ENCODE measurements at places on chromosomes 1 and 21.

DNA sequence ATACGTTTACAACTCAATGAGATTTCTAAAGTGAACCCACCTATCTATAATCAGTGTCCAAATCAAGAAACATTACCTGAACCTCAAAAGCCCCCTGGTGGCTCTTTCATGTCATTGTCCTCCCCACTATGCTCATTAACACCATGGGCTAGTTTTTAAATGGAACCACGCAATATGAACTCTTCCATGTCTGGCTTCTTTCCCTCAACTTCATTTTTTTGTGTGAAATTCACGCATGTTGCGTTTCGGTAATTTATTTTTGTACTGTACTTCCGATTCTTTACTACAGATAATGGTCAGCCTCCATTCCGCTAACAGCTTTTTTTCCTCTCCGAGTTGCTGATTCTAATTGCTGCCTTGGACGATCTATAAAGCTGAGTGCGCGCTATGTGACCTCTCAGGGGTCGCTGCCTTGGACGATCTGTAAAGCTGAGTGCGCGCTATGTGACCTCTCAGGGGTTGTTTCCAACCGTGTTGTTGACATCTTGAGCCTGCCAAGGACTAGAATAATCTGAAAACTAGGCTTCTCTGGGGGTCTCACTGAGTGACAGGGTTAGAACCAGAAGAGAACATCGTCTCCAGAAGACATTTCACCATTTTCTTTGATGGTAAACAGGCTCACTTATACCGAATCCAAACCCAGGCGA lies 1.1 kb upstream of the CACYBP start:
- DNase-seq, result no peak

DNA sequence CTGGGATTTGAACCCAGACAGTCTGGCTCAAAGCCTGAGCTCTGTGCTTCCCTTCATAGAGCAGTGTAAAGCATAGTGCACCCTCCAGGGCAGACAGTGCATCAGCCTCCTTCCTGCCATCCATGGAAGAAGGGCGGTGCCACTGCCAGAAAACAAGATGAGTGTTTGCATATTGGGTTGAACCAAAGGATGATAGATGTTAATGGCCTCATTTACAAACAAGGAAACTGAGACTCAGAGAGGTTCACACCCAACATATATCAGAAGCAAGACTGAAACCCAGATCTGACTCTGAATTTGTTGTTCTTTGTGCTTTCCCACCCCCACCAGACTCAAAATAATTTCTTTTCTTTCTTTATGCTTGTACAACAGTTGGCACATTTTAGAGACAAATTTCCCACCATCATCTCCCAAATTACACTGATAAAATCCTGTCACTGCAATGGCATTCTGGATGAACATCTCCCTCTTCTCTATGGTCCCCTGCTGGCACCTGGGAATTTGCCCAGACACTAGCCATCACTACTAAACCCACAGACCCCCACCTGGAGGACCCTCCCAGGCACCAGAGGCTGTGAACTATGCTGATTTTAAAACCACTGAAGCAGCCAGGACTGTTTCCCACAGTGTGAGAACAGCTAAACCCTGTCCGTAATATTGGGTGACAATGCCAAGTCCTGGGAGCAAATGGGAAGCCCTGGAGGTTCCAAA lies 45.4 kb upstream of the MPZL1 start:
- no peak for DNase-seq

GRCh38 chr1:80158266-80158665 lies 1151.7 kb upstream of the ADGRL4 start:
- DNase-seq, result no peak

- DNase-seq, result no peak
Measured at GRCh38 chr1:3443807-3444206, 10.7 kb upstream of the ARHGEF16 start.

DNA sequence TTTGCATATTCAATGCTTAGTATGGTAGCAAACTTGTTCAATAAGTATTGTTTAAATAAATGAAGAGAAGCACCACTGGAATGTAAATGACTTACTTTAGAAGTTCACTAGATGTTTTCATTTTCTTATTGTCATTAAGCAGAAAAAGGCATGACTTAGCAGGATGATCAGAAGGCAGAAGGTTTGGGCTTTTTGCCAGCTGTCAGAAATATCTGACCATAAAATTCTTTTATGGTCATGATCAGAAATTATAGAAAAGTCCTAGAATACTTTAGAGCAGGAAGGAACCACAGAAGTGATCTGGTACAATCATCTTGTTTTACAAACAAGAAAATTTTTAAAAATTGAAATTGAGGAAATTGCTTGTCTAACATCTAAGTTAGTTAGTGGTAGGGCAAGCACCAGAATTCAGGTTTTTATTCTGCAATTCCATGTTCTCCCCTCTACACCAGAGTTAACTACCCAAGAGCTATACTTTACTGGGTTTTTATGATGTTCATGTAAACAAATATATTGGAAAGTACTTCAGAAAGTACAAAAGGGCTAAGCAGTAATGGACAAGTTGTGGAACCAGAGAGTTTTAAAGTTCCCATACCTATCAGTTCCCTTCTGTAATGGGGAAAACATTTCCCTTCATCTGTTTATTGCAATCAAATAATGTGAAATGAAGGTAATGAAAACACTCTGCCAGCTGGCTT lies 10.1 kb downstream of the FMO5 start:
- DNase-seq, result no peak

DNA sequence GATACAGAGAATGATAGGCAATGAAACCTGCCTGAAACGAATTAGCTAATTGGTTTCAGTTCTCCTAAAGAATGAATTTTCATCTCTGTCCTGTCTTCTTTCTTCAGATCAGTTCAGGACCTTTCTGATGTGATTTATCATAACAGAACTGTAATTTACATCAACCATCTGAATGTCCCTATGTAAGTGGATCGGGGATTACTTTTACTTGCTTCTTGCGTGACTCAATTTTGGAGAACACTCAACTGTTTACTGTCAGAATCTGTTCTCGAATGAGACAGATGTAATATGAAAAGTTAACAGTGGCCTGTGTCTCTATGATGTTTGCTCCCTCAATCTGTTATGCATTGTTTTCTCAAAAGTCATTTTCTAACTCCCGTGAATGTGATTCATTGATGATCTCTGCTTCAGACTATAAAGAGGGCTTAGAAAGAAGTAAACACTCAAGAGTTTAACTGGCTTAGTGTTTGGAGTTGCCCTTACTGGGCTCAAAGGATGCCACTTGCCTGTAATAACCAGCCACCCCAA lies 111.0 kb downstream of the GABPA start:
- DNase-seq, result no peak

GRCh38 chr1:50422946-50423669 lies at the start of gene DMRTA2:
Gene DMRTA2, minus strand, starts transcription at chr1:50423443. Its CDS starts 1,907 bp downstream, at chr1:50421536.
- no peak for DNase-seq

GRCh38 chr21:45463871-45464270 lies 58.9 kb downstream of the COL18A1 start:
- DNase-seq, result no peak

GRCh38 chr1:76075877-76076276 lies 1.3 kb downstream of the ST6GALNAC3 start:
- no peak for DNase-seq

GRCh38 chr21:42395905-42396651 lies at the start of gene TMPRSS3:
Gene TMPRSS3, minus strand, starts transcription at chr21:42396052. Its CDS starts 635 bp downstream, at chr21:42395417.
- no peak for DNase-seq

DNA sequence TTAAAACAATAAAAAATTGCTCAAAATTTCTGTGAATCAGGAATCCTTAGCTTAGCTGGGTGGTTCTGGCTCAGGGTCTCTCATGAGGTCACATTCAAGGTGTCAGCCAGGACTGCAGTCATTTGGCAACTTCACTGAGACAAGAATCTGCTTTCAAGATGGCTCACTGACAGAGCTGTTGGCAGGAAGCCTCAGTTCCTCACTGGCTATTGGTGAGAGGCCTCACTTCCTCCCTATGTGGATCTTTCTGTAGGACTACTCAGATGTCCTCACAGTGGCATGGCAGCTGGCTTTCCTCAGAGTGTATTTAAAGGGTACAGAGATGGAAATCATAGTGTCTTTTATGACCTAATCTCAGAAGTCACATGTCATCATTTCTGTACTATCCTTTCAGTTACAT lies 785.7 kb downstream of the ADGRL2 start:
- DNase-seq, result no peak

GRCh38 chr1:203263496-203263895 lies 34.0 kb upstream of the CHIT1 start:
- DNase-seq, result no peak

DNA sequence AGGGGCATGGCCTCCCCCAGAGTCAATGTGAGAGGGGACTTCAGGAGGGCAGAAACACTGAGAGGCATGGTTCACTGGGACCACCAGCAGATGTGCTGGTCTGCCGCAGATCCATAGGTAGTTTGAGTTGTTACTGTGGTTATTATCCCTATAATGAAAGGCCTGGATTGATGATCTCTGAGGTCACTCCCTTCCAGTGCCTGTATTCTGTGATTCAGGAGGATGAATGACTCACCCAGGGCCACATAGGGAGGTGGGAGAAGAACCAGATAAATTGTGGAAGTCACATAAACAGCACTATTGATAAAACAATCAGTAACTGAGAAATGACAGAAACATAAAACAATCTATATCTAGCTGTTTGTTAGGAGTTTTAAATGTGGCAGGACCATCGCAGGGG lies 22.7 kb upstream of the ACTL8 start:
- DNase-seq, result no peak

- DNase-seq, result no peak
Measured at GRCh38 chr1:228964178-228965089, 229.2 kb downstream of the RHOU start.

DNA sequence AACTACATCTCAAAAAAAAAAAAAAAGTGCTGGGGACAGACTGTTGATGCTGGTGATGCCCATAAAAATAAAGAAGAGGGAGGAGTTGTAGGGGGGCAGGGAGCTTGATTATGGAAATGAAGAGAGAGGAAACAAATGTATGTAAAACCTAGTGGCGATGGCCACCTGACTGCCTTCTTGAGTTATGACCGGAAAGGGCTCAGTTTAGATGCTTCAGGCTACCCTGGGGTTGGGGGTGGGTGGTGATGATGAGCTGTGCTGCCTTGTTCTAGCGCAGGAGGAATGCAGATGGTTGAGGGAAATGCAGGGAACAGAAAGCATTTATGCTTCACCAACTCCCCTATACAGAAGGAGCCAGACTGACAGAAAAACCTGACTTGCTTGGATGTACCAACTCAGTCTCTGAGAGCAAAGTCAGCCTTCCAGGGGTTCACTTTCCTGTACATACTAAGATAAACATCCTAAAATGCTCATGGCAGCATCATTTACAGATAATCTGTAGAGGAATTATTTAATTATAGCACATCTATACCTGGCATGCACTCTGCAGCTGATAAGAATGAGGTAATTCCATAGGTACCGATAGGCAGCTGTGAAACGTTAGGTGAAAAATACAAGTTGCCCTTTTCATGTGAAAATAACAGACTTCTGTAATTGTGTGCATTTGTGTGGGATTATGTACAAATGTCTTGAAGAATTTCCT lies 8.0 kb upstream of the BCAR3 start:
- no peak for DNase-seq

- DNase-seq, result no peak
Measured at GRCh38 chr1:157110686-157111085, 11.1 kb upstream of the ETV3L start.

DNA sequence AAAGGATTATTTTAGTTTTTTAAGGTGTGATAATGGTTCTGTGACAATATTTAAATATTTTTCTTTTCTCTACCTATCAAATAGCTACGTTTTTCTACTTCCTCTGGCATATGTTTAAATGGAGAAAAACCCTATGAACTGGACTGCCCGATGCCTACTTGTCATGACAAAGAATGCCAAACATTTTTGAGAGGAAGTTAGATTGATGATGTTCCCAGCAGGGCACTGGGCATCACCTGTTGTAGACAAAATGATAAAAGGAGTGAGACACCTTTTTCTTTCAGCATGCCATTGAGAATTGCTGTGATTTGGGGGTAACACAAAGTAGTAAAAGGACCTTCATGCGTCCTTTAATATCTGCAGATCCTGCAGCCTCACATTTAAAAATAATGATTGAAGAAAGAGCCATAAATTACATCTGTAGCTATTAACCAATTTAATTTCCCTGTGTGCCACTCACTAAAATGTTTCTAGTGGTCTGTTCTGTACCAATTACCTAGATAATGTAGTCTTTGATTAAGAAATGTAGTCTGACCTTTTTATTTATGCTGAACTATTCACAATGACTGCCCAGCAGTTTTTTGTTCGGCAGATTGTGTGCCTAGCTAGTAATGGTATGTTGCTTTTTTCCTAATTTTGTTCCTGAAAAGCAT lies 47.6 kb downstream of the RPL5 start:
- DNase-seq, result no peak

DNA sequence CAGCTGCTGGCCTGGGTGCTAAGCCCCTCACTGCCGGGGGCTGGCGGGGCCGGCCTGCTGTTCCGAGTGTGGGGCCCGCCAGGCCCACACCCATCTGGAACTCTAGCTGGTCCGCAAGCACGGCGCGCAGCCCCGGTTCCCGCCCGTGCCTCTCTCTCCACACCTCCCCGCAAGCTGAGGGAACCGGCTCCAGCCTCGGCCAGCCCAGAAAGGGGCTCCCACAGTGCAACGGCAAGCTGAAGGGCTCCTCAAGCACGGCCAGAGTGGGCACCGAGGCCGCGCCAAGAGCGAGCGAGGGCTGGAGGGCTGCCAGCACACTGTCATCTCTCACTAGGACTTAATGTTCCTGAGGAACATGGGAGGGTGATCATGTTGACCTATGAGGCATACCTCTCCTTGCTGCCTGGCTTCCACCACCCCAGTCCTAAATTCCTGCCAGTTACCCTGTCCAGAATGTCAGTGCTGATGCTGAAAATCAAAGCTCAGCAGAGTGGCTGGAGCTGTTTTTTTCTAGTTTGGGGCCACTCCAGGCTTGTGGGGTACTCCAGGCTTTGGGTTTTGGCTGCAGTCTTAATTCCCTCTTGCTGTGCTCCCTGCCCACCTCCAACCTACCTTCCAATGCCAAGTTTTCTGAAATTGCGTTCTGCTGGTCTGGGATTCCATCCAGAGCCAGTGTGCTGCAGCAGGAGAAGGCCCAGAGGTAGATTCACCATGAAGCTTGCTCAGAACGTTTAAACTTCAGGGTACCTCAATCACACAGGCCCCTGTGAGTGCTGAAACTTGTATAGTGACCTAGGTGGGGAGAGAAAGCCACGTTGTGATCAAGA lies 44.2 kb upstream of the LPGAT1 start:
- no peak for DNase-seq

GRCh38 chr1:175192111-175192629 lies 406 bp downstream of the KIAA0040 start:
- DNase-seq, result no peak

GRCh38 chr1:234649432-234650081 lies 39.6 kb upstream of the IRF2BP2 start:
- DNase-seq, result no peak

GRCh38 chr1:219413536-219413935 lies 199.4 kb downstream of the ZC3H11B start:
- DNase-seq, result no peak

DNA sequence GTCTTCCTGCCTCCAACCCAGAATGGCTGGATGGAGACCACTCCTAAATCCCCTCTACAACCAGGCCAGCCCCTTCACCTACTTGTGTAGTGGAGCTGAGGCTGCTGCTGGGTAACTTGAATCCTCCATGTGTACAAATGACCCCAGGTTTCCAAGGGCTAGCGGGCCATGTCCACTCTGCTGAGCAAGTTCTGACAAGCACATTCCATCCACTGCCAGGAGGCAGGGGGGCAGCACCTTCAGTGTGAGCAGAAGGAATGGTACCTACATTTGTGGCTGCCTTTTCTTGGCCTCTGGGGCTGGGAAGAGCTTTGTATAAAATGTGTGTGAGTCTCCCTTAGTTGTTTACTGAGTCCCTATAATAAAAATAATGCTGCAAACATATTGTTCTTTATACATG lies 14.5 kb downstream of the KIAA0040 start:
- DNase-seq, result no peak

Data from stimulated activated CD4-positive, alpha-beta T cell treated with anti-CD3 and anti-CD28 coated beads, Interleukin-1b, Interleukin-23, amount 100 ng/mL, for 1 hour (primary cell).